ENCODE measurements at places on chromosomes 4 and X. TPM values are rescaled to one million over a fixed set of nuclear protein-coding genes. Genes with fewer than 3 reads are reported as not detected.

DNA sequence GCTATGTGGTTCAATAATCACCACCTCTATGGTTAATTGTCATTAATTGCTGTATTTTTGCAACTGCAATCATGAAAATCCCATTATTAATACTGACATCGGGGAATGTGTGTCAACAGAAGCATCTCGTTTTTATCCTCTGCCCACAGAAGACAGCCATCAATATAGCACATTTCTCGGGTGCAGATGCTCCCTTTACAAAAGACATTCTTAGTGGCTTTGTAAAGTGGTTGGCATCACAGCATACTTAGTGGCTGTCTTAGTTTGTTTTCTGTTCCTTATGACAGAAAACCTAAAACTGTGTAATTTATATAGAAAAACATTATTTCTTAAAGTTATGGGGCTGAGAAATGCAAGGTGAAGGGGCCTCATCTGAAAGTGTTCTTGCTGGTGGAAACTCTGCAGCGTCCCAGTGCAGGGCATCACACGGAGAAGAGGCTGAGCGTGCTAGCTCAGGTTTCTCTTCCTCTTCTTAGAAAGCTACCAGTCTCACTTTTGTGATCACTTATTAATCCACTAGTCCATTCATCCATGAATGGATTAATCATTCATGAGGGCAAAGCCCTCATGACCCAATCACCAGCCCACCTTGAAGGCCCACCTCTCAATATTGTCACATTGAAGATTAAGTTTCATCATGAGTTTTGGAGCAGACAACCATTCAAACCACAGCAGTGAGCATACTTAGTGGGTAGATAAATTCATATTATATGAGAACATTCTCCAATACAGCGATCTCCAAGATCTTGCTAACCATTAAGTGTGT lies 1067.7 kb upstream of the PABPC4L start:
- no peak for DNase-seq

DNA sequence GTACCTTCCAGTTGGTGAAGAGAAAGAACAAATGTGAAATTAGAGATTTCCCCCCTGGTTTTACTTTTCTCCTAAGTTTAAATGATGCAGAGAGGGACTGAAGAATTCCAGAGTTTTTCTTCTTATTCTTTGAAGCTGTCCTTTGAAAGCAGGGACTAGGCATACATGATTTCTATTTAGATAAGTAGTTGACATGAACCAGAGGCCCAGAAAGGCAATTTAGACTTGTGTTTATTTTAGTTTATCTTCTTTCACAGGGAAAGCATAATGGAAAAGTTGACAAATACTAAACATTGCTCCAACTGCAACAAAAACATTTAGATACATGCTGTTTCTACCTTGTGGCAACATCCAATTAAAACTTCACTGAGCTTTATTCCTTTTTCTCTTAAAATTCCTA lies 32.0 kb downstream of the PTPN13 start:
- no peak for DNase-seq

- no peak for DNase-seq
These were observed 5.7 kb upstream of the XK start for GRCh38 chrX:37679888-37680287.

DNA sequence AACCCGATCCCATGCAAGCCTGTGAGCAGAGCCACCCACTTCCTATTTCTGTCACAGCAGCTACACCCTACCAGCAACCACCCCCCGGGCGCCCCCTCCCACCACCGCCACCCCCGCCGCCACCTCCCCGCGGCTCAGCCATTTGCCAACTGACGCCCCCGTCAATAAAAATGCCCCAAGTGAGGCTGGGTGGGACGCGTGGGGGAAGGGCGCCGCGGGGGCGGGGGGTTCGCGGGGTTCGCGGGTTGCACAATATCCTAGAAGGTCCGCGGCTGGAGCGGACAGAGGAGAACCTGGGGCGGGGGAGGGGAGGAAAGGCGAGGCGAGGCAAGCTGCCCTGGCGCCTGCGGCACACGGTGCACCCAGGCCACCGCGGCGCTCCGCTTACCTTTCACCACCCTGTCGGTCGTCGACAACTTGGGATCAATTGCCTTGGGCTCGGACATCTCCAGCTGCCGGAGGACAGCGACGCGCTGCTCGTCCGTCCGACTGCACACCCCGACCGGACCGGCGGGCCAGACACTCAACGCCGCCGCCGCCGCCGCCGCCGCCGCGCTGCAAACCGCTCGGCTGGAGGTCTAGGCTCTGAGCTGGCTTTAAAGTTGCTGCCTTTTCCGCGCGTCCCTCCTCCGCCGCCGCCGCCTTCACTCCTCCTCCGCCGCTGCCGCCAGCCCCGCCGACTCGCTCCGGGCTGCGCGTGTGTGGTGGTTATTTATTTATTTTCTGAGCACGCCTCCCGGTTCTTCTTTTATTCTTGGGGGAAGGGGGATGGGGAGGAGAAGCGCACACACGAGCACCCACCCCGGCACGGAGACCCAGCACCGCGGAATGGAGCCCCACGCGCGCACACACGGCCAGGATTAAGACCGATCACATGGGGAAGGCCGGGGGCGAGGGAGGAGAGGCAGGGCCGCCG lies 717 bp downstream of the PPP3CA start:
- peak; percentile 59 for DNase-seq

The PTPN13 gene
- total RNA-seq, result 2.0 TPM

The LEF1 gene
- total RNA-seq, result 386 TPM

The MXRA5 gene
- total RNA-seq, result not detected

The SUPT20HL1 gene
- not detected for total RNA-seq

The MAGEA1 gene
- not detected for total RNA-seq

Data from activated CD4-positive, alpha-beta T cell treated with anti-CD3 and anti-CD28 coated beads, Interleukin-2, amount 10 ng/mL, durations not matched to agents 7 days and 5 days (primary cell).